ENCODE measurements at places on chromosomes 1 and 21. TPM values are rescaled to one million over a fixed set of nuclear protein-coding genes. Genes with fewer than 3 reads are reported as not detected.

OR2L3 gene
- total RNA-seq, result not detected

IFNLR1 gene
- total RNA-seq, result not detected

GJB4 gene
- not detected for total RNA-seq

CNTN2 gene
- total RNA-seq, result 0.28 TPM

PGD gene
- 216 TPM for total RNA-seq

CD48 gene
- total RNA-seq, result not detected

ADAM30 gene
- total RNA-seq, result not detected

MAN1A2 gene
- 60.8 TPM for total RNA-seq

CFAP126 gene
- not detected for total RNA-seq

TSSK3 gene
- total RNA-seq, result not detected

ALX3 gene
- not detected for total RNA-seq

HSF2BP gene
- 0.90 TPM for total RNA-seq

GSTM5 gene
- total RNA-seq, result 0.28 TPM

All from IMR-90 (cell line).